Fibroblast of villous mesenchyme (primary cell): ENCODE measurements at places on chromosomes 2 and 18. TPM values are rescaled to one million over a fixed set of nuclear protein-coding genes. Genes with fewer than 3 reads are reported as not detected.

The SLC5A7 gene
- total RNA-seq = not detected in 2 replicates

The TUBB6 gene
- 821 and 1,150 TPM in 2 replicates for total RNA-seq

The TRAF3IP1 gene
- 7.8 and 8.4 TPM in 2 replicates for total RNA-seq

The SERPINB11 gene
- total RNA-seq = not detected in 2 replicates

The IL18R1 gene
- 0.43 and 0.64 TPM in 2 replicates for total RNA-seq

The MSTN gene
- total RNA-seq = under 0.01 TPM in 2 replicates

The NAT8 gene
- not detected in 2 replicates for total RNA-seq

The TYW5 gene
- 10.3 and 12.1 TPM in 2 replicates for total RNA-seq

- DNase-seq = no peak
Measured at GRCh38 chr2:204197336-204198005, 260.9 kb downstream of the ICOS start.

- DNase-seq = no peak
Measured at GRCh38 chr2:221562226-221562625, 9.9 kb downstream of the EPHA4 start.
